ENCODE measurements at places on chromosomes 5 and 9. TPM values are rescaled to one million over a fixed set of nuclear protein-coding genes. Genes with fewer than 3 reads are reported as not detected.

SOHLH1 gene
- total RNA-seq: not detected

SPINK1 gene
- not detected for total RNA-seq

CYLC2 gene
- total RNA-seq: not detected

ENTREP1 gene
- total RNA-seq: 1.0 TPM

SPINK6 gene
- total RNA-seq: not detected

CARD9 gene
- 4.1 TPM for total RNA-seq

NCBP1 gene
- total RNA-seq: 52.1 TPM

ANKRD18B gene
- total RNA-seq: 5.0 TPM

NMUR2 gene
- total RNA-seq: not detected

RC3H2 gene
- total RNA-seq: 71.7 TPM

GFPT2 gene
- 11.6 TPM for total RNA-seq

DNA sequence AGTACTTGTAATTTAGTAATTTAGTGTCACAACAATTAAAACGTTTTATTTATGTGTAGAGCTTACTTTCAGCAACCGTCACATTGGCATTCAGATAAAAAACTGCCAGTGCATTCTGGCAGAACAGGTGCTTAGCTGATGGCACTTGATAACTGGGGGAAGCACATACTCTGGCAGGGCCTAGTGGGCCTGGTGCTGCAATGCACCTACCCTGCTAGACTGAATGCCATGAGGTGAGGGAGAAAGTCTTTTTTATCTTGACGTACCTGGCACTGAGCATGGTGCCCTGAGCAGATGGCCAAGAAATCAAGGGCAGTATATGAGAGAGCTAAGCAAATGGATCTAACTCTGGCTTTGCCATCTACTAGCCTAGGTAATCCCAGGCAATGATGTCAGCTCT is 280.6 kb upstream of the EFNA5 start:
- no peak for DNase-seq

GRCh38 chr9:89668216-89668865 is 63.5 kb downstream of the GADD45G start:
- DNase-seq: no peak

DNA sequence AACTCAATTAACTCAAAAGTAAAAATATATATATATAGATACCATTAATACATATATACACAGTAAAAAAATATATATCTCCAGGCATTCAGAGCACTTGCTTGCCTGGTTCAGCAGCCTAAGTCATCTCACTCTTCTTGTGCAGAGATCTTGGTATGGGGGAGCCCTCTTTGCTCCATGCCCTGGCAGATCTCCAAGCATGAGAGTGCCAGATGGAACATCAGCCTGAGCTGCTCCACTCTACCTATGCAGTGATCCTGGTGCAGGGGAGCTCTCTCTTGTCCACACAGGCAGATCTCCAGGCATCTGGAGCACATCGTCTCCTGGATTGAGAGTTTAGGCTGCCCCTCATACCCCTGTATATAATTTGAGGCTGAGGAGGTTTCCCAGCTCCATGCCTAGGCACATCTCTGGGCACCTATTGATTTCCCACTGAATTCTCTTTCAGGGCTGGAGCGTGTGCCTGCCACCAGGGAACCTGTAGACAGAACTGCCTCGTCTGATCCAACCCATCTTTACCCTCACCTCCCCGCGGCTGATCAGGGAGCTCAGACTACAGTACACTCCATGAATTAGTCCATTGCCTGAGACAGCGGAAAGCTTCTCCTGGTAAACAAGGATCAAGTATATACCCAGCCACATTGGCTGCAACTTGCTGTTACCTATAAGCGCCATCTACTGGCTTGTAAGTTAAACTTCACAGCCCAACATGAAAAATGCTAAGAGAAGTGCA is 342.4 kb upstream of the GRIA1 start:
- peak; percentile 17 for DNase-seq

DNA sequence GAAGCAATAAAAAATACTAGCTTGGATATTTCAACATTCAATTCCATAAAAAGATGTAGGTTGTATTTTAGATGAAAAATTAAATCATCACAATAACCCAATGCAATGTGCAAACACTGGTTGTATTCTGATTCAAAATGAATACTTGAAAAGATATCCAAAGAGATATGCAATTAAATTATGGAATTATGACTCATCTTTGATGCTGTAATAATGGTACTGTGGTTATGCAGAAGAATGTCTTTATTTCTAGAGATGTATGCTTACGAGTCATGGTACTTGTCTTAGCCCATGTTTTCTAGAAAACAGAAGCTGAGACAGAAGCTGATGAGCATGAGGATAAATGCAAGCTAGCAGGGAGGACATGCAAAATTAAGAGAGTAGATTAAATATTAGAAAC is 1941.4 kb upstream of the NUDT12 start:
- no peak for DNase-seq

- no peak for DNase-seq
These were observed 1139.6 kb upstream of the NUDT12 start for GRCh38 chr5:104702212-104702611.

- DNase-seq: no peak
These were observed 122.8 kb upstream of the EGFLAM start for GRCh38 chr5:38135486-38136039.

- DNase-seq: no peak
These were observed 28.9 kb downstream of the SHC3 start for GRCh38 chr9:89149726-89150125.

DNA sequence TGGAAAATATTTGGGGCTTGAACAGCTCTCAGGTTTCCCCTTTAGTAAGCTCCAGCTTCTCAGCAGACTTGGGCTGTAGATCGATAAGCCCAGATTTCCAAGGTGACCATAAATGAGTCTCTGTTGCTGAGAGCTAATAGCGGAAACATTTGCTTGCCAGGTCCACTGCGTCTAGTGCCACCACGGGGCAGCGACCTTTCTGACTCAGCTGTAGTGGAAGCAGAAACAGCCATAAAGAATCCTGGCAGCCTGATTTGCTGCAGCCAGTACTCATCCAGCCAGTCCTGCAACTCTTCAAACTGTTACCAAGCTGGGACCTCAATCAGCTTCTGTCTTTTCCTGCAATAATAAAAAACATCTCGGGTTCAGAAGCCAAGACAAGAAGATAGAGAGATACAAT is 241.7 kb downstream of the DOCK8 start:
- DNase-seq: no peak

GRCh38 chr5:97010606-97011005 is 74.7 kb downstream of the LNPEP start:
- DNase-seq: no peak

DNA sequence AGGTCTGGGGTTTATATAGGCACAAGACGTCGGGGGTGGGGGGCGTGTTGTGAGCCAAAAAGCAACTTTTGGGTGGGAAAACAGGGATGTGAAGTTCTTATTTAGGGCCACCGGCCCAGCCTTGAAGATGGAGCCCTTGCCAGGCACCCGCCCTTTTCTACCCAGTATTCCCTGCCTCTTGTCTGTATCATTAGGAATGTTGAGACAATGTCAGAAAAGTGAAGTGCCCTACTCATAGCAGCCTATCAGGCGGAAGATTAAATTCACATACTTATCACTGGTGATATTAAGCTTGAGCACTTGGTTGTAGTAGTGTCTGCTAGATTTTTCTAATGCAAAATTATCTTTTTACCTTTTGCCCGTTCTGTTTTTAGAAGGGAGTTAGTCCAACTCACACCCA is 293.5 kb downstream of the CDH10 start:
- no peak for DNase-seq

- DNase-seq: no peak
These were observed 61.5 kb downstream of the MEIKIN start for GRCh38 chr5:131883984-131884383.

GRCh38 chr9:72554221-72554641 is 32.8 kb downstream of the TMC1 start:
- no peak for DNase-seq

DNA sequence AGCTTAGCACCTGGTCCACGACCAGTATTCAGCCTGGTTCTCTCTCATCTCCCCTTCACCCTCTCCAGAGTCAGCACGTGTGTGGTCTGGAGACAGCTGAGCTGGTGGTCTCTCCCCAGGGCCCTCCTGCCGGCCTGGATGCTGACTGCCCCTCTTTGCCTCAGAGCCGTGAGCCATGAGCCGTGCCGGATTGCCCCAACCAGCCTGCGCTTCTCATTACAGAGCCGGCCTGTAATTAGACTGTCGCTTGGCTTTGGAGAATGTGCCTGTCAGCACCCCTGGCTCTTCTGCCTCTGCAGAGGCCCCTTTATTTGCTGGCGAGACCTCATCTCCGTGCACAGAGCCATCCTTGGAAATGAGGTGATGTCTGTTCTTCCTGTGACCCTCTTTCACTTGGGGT is 118.7 kb upstream of the BOD1 start:
- peak; percentile 49 for DNase-seq

- DNase-seq: no peak
These were observed 26.4 kb upstream of the ARHGAP26 start for GRCh38 chr5:142743592-142744441.

DNA sequence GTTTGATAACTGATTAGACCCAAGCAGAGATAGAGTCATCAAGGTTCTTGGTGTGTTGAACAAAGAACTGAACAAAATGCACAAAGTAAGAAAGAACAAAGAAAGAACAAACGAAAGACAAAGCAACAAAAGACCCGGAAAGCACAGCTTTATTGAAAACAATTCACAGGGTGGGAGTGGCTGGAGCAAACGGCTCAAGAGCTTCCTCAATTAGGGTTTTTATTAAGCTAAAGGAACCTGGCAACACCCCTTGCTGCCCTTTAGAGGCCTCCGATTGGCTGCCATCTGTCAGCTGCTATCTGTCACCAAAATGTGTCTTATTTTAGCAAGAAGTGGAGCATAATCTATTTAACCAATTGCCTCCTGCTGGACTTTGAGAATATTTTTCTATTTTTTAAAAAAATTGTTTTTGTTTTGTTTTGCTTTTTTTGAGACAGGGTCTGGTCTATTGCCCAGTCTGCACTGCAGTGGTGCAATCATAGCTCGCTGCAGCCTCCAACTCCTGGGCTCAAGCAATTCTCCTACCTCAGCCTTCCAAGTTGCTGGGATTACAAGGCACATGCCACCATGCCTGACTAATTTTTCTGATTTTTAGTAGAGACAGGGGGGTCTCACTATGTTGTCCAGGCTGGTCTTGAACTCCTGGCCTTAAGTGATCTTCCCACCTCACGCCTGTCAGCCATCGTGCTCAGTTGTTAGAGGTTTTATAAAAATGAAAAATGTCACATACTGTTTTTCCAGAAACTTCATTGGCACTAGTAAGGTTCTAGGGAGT is 7.7 kb upstream of the ABO start:
- DNase-seq: no peak

- no peak for DNase-seq
These were observed 68.6 kb downstream of the RFX3 start for GRCh38 chr9:3457175-3457574.

GRCh38 chr5:130529511-130530485 is 625.5 kb downstream of the CHSY3 start:
- no peak for DNase-seq

DNA sequence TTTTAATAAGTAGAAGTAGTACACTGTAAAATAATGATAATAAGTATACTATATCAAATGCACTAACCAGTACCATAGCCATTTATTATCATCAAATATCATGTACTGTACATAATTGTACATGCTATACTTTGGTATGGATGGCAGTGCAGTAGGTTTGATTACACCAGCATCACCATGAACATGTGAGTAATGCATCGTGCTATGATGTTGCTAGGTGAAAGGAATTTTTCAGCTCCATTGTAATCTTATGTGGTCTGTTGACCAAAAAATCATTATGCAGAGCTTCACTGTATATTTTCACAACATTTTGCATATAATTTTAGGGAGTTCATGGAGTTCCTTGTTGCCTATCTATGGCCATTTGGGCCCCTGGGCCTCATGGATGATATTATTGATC is 72.2 kb upstream of the HMHB1 start:
- no peak for DNase-seq

DNA sequence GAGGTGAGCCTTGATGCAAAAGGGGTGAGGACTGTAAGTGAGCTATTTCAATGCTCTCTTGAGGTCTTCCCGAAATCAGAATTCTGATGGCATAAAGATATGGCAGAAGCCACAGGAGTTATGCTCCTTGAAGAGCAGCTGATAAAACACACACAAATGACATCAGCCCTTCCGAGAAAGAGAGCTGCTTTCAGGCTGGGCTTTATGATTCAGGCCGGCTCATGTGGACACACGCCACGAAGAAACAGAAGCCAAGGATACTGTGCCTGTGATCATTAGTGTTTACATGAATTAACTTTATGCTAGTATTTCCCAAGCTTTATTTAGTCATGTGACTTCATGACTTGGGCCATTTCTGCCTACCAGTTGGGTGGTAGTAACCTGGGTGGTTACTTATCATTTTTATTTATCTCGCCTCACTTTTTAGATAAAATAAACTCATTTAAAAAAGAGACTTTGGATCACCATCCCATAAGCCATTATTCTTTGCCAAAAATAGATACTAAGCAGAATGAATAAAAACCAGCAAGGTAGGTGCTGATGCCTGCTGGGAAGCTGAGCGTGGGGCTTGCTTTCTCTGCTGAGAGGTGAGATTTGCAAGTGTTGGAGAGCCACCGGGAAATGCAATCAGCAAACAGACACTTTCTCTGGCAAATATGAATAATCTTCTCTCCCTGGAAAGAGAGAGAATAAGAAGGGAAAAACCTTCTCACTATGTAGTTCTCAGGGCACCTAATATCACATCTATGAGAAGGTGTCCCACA is 73.0 kb upstream of the SLC25A51 start:
- no peak for DNase-seq

DNA sequence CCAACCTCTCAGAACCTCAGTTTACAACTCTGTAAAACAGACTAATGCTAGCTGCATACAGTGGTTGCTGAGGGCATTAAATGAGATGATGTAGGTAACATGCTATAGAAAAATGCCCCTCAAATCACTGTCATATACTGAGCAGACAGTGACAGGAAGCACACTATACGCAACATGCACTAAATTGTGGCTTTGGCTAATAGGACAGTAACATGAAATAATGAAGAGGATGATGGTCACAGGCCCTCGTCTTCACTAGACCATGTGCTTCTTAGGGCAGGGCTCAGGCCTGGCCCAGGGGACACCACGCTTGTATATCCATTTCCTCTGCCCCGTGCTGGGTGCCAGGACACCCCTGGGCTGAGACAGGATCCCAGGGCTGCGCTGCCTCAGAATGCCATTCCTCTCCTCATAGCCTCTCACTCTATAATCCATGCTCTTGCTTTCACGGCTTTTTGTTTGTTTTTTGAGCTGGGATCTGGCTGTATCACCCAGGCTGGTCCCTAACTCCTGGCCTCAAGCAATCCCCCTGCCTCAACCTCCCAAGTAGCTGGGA is 18.9 kb downstream of the CSF1R start:
- DNase-seq: no peak

GRCh38 chr5:115778417-115778816 is 38.0 kb downstream of the CDO1 start:
- no peak for DNase-seq

DNA sequence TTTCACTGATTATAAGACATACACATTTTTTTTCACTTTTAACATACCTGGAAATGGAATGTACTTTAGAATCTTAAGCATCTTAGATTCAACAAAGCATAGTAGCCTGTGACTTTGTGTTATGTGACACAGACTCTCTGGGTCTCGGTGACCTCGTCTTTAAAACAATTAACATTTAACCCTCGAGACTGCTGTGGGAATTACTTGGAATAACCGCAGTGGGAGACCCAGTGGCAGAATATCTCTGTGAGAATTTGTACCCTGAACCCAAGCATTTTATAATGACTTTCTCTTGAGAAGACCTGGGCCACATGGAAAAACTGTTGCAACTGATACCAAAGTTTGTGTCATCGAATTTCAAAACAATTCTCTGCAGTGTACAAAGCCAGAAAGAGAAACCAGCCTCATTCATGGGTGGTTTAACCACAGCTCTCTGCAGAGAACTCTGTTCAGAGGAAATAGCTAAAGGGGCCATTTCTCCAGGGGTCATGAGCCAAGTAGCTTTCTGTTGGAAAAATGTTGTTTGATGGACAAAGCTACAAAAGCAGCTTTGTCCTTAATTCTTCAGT is 10.0 kb upstream of the RETREG1 start:
- DNase-seq: no peak
